ENCODE measurements at places on chromosomes 5 and 9. TPM values are rescaled to one million over a fixed set of nuclear protein-coding genes. Genes with fewer than 3 reads are reported as not detected.

DNA sequence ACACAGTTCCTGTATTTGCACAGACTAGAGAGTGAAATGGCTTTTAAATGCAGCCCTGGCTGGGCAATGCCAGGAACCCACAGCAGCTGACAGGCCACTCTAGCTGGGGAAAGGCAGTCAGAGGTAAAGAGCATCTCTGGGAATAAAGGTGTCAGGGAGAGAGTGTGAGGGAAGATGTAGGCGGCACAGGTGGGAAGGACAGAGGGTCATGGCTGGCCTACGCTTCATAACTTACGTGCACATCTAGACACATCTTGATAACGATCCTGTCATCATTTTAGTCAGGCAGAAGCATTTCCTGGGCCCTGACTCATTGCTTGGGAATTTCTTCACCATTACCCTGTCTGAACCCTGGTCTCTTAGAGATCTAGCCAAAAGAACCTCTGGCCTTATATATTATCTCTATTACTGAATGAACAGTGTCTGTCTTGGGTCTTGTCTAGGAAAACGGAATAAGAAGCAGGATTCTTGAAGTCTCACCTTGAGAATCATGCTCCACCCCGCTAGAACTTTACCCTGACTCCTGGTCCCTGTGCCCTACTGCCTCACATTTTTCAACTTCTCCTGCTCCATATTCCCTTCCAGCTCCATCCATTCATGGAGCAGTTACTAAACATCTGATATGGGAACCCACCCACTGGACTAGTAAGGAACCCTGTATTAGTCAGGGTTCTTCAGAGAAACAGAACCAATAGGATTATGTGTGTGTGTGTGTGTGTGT is 106.4 kb upstream of the ELL2 start:
- H3K27ac ChIP-seq: no peak overlapping the region
- H3K4me3 ChIP-seq: no peak overlapping the region
- peaks cover 54% of the 10 kb centered on the region for H3K4me1 ChIP-seq
- no peaks in the 10 kb centered on the region for H3K36me3 ChIP-seq

- peaks cover 9% of the 10 kb centered on the region for H3K4me1 ChIP-seq
- H3K27me3 ChIP-seq: peaks cover 26% of the 10 kb centered on the region
- H3K4me3 ChIP-seq: no peak overlapping the region
- no peak for DNase-seq
- H3K27ac ChIP-seq: no peak overlapping the region
Observed at GRCh38 chr5:103243665-103244064, 14.9 kb upstream of the MACIR start.

DNA sequence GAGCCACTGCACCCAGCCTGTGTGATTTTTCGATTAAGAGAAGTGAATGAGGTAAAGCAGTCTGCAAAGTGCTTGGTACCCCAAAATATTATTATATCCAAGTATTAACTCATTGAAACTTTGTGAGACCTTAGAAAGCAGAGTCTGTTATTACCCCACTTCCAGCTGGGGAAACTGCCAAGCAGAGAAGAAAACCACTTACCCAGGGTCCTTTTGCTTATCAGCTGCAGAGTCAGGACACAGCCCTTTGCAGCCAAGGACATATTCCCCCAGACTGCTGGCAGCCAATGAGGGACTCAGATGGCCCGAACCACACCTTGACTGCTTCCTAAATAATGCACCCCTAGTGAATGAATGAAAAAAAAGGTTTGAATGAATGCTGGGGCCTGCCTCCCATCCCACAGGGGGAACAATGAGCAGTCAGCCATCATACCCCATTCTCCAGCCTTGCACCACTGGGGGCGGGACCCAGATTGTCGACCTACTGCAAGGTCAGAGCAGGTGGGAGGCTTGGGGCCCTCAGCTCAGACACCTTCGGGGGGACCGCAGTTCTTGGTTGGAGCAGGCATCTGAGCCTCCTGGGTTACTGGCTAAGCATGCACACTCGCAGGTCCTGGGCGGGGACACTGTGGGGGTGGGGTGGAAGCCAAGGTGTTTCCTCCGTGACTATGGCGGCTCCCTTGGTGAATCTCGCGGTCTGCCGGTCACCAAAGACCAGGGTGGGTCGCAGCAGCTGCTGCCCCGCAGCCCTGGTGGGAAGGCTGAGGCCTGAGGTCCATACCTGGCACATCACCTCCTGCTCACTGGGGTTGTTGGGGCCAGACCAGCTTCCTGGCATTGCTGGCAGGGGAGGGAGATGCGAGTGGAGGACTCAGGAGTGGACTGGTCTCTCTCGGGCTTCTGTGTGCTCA is 29.7 kb downstream of the PRRT1B start:
- H3K27ac ChIP-seq: no peak overlapping the region
- peaks cover 34% of the 10 kb centered on the region for H3K36me3 ChIP-seq
- no peaks in the 10 kb centered on the region for H3K27me3 ChIP-seq
- no peak for DNase-seq
- no peak overlapping the region for H3K4me3 ChIP-seq

DNA sequence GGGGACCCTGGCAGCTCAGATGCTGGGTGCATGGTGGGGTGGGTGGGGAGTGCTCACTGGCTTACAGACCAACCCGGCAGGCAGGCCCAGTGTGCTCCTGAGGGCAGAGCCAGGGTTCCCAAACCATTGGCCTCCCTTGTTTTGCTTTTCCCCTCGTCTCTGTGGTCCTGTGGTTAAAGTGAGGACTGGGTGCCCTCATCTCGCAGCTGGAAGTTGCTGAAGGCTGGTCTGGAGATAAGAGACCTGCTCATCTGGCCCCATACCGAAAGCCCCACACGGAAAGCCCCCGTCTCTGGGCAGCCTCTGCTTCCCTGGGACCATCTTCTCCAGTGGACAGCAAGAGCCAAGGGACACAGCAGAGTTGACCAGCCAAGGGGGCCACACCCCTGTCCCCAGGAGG is 9.8 kb upstream of the NACC2 start:
- H3K4me3 ChIP-seq: no peak overlapping the region
- H3K27ac ChIP-seq: no peak overlapping the region
- no peak for DNase-seq
- H3K36me3 ChIP-seq: peaks cover 4% of the 10 kb centered on the region
- peaks cover 30% of the 10 kb centered on the region for H3K4me1 ChIP-seq

DNA sequence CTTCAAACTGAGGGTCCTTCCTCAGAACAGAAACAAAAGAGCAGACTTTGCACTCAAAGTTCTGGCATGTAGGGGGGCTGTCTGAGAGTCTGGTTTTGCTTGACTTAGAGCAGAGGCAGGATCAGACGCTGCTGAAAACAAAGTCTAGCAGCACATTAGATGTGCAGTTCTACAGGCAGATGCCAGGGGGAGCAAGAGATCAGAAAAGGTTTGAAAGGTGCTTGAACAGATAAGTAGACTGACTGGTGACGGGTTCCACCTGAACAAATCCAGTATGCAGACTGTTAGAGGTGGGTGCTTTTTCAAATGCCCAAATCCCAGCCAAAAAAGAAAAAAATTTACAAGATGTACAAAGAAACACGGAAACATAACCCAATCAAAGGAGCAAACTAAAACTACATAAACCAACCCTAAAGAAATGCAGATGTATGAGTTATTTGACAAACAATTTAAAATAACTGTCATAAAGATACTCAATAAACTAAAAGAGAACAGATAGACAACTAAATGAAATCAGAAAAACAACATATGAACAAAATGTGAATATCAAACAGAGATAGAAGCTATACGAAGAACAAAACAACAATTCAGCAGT is 194.7 kb upstream of the FREM1 start:
- H3K4me3 ChIP-seq: no peak overlapping the region
- no peaks in the 10 kb centered on the region for H3K4me1 ChIP-seq
- no peak overlapping the region for H3K27ac ChIP-seq
- no peaks in the 10 kb centered on the region for H3K27me3 ChIP-seq
- no peaks in the 10 kb centered on the region for H3K36me3 ChIP-seq
- peak; percentile 13 for DNase-seq

GRCh38 chr5:126998201-126998631 is 32.1 kb downstream of the MARCHF3 start:
- no peak for DNase-seq
- no peak overlapping the region for H3K27ac ChIP-seq
- H3K4me1 ChIP-seq: peaks cover 15% of the 10 kb centered on the region
- H3K27me3 ChIP-seq: no peaks in the 10 kb centered on the region
- H3K36me3 ChIP-seq: no peaks in the 10 kb centered on the region

- H3K27ac ChIP-seq: no peak overlapping the region
- peaks cover 16% of the 10 kb centered on the region for H3K4me1 ChIP-seq
- no peak overlapping the region for H3K4me3 ChIP-seq
- H3K36me3 ChIP-seq: peaks cover 10% of the 10 kb centered on the region
- DNase-seq: no peak
- no peaks in the 10 kb centered on the region for H3K27me3 ChIP-seq
Observed at GRCh38 chr5:1347571-1347970, 2.7 kb upstream of the CLPTM1L start.

DNA sequence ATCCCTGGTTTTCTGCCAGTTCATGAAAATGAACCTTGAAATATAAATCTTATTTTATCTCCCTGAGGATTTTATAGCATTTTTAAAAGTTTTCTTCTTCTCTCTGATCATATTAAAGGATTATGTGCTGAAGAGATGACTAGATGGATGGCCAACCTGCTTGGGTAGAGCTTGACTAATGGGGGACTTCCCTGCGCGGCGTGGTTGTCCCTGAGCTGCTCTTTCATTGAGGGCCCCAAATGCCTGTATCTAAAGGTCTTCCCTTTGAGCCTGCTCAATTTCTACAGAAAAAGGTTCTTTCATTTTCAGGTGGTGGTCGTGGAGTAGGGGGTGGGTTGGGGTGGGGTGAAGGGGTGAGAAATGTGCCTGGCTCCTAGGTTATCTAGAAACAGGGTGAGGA is 20.5 kb upstream of the CDKN2AIPNL start:
- no peaks in the 10 kb centered on the region for H3K27me3 ChIP-seq
- H3K27ac ChIP-seq: peak overlapping the region; percentile 40
- H3K36me3 ChIP-seq: no peaks in the 10 kb centered on the region
- no peak overlapping the region for H3K4me3 ChIP-seq
- peak; percentile 79 for DNase-seq

DNA sequence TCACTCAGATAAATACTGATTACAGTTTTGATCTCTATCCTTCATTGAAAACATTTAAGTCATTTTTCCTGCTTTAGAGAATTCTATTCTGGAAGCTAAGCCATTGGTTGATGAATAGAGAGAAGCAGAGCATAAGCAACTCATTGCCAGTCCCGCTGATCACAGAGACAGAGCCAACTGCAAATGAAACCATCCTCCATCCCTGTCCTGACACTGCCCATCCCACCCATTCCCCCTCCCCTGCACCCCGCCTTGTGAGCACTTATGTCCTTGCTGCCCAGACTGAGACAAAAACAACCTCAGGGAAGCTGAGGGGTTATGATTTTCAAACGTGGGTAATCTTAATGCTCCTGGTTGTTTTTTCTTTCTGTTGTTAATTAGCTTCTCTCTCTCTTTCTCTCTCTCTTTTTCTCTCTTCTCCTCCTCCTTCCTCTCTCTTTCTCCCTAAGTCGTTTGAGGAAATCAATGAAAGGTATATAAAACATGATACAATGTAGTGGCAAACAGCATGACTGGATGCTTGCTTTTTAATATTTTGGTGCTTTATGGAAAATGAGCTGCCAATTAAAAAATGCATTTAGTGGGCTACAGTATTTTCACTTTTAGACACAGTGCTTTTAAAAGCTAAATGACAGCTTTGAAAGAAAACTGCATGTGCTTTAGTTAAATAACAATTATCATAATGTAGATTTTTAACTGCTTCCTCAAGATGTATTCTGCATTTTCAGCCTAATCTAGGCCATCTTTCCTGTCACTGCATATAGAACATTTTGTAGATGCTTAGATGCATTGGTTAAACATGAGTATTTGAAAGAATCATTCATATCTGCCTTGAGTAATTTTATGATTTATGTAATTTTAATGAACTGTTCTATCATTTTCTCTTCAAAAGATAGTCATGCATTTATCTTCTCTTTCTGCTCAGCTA is 57.3 kb downstream of the CMYA5 start:
- peaks cover 10% of the 10 kb centered on the region for H3K27me3 ChIP-seq
- no peaks in the 10 kb centered on the region for H3K4me1 ChIP-seq
- no peak overlapping the region for H3K4me3 ChIP-seq
- DNase-seq: no peak

- H3K4me3 ChIP-seq: no peak overlapping the region
- DNase-seq: no peak
- H3K36me3 ChIP-seq: no peaks in the 10 kb centered on the region
- H3K27me3 ChIP-seq: peaks cover 4% of the 10 kb centered on the region
Observed at GRCh38 chr5:78341440-78341839, 19.0 kb upstream of the SCAMP1 start.

- no peaks in the 10 kb centered on the region for H3K36me3 ChIP-seq
- DNase-seq: no peak
- H3K27me3 ChIP-seq: peaks cover 18% of the 10 kb centered on the region
- no peaks in the 10 kb centered on the region for H3K4me1 ChIP-seq
Observed at GRCh38 chr9:98955259-98955658, 11.6 kb downstream of the COL15A1 start.

DNA sequence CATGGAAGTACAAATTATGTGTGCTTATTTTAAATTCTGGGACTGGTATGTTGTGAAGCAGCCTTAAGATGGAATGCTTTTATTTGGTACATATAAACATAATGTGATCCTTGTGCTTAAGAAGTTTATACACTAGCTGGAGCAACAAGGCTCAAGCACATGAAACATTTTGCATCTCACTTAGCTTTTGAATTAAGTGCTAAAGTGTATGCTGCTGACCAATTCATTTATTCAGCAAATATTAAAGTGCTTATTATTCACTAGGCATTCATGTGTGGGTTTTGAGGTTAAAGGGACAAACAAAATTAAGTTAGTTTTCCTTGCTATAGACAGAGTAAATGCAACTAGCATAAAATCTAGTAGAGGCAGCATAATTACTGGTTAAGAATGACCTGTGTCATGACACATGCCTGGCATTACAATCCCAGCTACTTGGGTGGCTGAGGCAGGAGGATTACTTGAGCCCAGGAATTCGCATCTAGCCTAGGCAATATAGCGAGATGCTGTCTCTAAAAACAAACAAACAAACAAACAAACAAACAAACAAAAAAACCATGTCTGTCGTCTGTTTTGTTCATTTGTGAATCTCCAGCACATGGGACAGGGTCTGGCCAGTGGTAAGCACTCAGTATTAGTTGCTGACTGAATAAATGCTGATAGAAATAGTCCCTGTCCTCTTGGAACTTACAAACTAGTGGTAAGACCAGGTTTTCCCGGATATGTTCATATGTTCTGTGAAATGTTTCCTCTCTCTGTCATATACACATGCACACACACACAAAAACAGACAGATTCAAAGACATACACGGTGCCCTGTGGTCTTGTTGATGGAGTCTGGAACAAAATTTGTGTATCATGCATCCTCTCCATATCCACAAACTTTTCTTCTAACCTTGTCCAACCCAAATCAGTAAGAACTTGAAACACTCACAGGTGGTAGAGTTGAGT is 41.9 kb upstream of the TNFAIP8 start:
- H3K27me3 ChIP-seq: no peaks in the 10 kb centered on the region
- H3K4me1 ChIP-seq: peaks cover 93% of the 10 kb centered on the region
- H3K27ac ChIP-seq: peak overlapping the region; percentile 81
- peaks cover 51% of the 10 kb centered on the region for H3K36me3 ChIP-seq
- no peak overlapping the region for H3K4me3 ChIP-seq
- DNase-seq: no peak

Gene GABRA1
- not detected for total RNA-seq

Gene BHMT2
- not detected for total RNA-seq

Gene LCN1
- total RNA-seq: not detected

Gene FOCAD
- total RNA-seq: 42.8 TPM

Gene OR1J2
- total RNA-seq: not detected

Gene PNPLA7
- total RNA-seq: 5.0 TPM

Measured in activated CD8-positive, alpha-beta T cell treated with anti-CD3 and anti-CD28 coated beads for 36 hours (primary cell).